ENCODE measurements at places on chromosomes 5 and 9.

DNA sequence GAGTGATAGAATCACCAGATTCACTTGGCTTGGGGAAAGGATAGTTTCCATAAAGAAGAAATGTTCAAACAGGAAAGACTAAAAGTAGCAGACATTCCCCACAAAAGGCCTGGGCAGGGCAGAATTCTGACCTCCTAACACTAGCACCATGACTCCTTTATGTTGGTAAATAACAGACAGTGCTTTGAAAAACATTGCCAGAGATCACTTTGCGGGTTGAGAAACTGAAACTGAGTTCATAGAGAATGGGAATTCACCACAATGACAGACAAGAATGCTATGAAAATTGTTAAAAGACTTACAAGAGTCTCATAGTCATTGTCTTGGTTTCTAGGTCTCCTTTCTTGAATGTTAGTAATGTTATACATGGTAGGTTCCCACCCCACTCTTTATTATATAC is 172.5 kb upstream of the GLRA1 start:
- no peak for DNase-seq

GRCh38 chr9:121133104-121133816 is 58.5 kb downstream of the CNTRL start:
- peak; percentile 77 for DNase-seq

GRCh38 chr9:7549249-7549648 is 250.3 kb downstream of the DMAC1 start:
- DNase-seq, result no peak

- DNase-seq, result no peak
Observed at GRCh38 chr5:72149742-72150141, 42.5 kb downstream of the MAP1B start.

DNA sequence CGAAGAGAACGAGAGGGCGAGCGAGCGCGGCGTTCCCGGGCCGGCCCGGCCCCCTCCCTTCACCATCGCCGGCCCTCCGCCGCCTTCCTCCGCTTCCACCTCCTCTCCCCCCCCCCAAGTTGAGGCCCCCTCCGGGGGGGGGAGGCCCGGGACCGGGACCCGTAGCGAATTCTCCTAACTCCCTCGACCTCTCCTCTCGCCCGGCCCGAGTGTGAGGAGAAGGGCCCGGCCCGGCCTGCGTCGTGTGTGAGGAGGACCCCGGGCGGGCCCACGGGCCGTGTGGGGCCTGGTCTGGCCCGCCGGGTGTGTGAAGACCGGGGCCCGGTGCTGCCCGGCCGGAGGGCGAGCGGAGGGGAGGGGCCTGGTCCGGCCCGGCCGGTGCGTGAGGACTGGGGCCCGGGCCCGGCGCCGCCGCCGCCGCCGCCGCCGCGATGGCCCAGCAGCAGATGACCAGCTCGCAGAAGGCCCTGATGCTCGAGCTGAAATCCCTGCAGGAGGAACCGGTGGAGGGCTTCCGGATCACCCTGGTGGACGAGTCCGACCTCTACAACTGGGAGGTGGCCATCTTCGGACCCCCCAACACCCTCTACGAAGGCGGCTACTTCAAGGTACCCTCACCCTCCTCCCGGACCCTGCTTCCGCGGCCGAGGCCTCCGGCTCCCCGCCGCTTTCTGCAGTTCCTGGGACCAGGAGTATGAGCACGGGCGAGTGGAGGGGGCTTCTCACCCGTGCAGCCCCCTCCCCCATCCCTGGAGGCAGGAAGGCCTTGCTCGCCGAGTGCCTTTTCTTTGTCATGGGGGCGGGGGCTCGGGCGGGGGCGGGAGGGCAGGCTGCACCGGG is 587 bp downstream of the UBE2R2 start:
- DNase-seq, result peak; percentile 49

- no peak for DNase-seq
Observed at GRCh38 chr5:115573133-115573532, 28.6 kb upstream of the FEM1C start.

DNA sequence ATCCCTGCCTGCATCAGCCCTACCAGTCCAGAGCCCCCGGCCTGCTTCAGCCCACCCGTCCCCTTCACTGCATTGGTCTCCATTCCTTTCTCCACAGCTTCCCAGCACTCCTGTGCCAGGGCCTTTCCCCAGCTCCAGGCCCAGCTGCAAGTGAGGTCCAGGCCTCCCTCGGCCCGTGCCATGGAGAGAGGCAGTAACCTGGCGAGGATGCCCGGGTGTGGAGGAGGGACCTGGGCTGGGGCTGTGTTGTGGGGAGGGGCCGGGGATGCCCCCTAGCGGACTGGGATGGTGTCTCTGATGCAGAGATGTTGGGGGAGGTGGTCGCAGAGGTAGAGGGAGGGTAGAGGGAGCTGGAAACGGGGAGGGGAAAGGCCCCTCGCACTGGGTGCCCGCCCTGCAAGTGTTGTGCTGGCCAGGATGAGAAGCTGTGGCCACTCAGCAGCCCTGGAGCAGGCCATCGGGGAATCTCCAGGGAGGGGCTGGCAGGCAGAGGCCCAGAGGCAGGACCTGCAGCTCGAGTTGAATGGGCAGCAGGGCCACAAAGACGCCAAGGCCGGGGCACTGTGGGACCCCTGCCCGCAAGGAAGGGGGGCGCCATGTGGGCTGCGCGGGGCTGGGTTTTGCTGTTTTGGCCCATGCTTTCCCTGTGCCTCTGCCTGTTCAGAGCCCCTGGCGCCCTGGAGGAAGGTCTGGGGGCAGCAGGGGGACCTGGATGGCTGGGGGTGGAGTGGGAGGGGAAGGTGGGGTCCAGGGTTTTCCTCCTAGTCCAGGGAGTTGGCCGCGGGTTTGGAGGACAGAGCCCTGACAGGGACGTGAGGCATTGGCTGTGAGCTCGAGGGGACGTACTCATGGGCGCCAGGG is 26.0 kb upstream of the NKD2 start:
- no peak for DNase-seq

DNA sequence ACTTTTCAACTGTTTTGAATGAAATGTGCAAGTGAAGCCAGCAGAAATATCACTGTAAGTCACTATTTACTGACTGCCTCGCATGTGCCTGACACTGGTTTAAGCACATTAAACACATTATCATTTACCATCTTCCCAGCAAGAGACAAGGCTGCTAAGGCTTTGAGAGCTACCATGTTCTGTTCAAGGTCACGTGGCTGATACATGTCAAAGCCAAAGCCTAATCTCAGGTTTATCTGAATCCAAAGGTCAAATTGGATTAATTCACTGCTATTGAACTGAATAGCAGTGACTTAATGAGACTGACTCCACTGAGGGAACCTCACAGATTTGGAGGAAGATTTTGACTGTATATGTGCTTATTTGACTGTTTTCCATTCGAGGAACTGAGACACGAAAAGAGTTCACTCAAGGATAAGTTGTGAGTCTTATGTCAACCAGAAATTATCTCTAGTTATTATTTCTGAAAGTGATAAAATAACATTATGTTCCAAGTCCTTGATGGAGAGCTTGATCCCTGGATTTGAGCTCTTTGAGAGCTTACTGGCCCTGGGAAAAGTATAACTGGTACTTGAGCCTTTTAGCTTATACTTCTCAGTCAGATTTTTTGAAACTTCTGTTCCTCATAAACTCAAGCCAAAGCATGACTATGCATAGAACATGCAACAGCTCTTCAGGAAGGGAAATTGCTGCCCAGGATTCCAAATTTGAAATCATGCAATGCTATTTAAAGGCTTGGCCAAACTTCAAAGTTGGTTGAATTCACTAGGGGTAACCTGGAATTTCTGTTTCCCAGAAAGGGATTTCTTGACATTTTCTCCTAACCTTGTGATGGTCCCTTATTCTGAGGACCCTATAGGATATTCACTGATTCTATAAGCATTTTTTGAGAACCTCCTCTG is 23.4 kb upstream of the ARHGAP26 start:
- no peak for DNase-seq

- no peak for DNase-seq
Observed at GRCh38 chr5:132678735-132679134, 4.9 kb downstream of the IL4 start.

GRCh38 chr5:83015676-83016075 is 61.5 kb downstream of the TMEM167A start:
- no peak for DNase-seq
